ENCODE measurements at places on chromosomes 11 and 22.

- no peak for DNase-seq
These were observed 83.5 kb downstream of the C22orf31 start for GRCh38 chr22:28978158-28978557.

GRCh38 chr22:36552289-36552688, 23.3 kb upstream of the EIF3D start:
- no peak for DNase-seq

- DNase-seq, result no peak
These were observed 150.3 kb downstream of the LRRC4C start for GRCh38 chr11:41309111-41309522.

DNA sequence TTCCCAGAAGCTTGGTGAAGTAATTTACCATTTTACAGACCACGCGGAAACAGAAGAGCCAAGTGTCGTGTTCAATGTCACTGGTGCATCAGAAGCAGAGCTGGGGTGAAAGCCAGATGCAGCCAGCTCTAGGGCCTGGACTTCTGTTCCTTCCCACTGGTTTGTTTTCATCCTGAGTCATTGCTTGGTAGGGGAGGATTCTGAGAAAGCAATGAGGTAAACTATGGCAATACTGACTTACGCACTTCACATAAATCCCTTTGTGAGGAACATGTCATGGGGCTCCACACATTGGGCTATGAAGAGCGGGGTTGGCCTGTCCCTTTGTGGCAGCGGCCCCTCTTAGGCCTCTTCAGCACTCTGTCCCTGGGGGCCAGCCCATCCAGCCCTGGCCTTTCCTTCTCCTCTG, 52.4 kb upstream of the RBFOX2 start:
- no peak for DNase-seq

DNA sequence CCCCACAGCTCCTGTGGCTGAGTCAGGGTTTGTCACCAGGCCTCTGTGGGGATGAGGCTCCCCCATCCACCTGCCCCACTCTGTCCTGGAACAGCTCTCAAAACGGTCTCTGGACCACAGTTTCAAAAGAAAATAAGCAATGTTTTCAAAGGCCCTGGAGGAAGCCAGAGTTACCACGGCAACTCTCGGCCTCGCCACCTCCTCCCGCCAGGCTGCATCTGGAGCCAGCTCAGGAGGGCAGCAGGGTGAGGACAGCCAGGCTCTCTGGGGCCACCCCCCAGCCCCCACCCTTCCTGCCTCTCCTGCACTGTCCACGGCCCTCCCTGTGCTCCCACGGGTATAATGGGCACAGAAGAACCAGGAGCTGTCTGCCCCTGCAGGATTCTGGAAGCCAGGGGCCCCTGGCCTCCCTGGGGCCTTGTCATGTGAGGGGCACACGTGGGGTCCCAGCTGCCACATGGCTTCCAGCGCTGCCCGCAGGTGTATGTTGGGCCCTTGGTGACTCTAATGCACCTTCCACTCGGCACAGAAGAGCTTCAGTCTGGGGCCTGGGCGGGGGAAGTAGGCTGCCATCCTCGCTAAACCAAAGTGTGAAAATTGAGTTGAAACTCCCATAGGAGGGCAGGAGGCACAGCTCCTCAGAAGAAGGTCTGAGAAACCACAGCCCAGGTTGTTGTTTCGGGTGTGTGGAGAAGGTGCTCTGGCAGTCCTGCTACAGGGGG, 10.3 kb downstream of the CD81 start:
- no peak for DNase-seq

DNA sequence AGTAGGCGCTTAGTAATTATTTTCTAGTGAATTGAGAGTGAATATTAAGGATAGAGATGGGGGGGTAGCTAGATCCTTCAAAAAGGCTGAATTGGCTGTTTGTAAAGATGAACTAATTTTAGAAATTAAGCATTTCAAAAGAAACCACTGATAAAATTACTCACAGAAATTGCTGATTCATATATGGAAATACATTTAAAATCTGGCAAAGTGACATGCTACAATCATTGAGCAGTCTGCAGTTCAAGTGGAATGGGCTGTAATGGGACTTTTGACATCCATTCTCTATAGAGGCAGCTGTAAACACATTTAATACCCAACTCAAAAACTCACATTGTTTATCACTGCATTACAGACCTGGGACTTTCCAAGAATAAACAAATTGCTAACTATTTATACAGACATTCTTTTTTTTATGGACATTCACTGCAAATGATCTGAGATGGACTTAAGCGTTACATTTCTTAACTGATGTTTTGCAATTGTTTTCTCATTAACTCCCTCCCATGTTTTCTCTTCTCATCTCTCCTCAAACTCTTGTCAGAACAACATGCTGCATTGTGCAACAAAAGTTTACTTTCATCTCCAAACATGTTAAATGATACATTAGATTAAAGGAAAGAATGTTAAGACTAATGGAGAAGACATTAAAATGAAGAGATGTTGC, 42.1 kb upstream of the MMP7 start:
- DNase-seq, result no peak
